ENCODE measurements at places on chromosomes 6 and 20.

- no peak for DNase-seq
Measured at GRCh38 chr6:81485395-81485794, 267.1 kb downstream of the TENT5A start.

- no peak for DNase-seq
Measured at GRCh38 chr6:7166410-7167293, 58.9 kb downstream of the RREB1 start.

DNA sequence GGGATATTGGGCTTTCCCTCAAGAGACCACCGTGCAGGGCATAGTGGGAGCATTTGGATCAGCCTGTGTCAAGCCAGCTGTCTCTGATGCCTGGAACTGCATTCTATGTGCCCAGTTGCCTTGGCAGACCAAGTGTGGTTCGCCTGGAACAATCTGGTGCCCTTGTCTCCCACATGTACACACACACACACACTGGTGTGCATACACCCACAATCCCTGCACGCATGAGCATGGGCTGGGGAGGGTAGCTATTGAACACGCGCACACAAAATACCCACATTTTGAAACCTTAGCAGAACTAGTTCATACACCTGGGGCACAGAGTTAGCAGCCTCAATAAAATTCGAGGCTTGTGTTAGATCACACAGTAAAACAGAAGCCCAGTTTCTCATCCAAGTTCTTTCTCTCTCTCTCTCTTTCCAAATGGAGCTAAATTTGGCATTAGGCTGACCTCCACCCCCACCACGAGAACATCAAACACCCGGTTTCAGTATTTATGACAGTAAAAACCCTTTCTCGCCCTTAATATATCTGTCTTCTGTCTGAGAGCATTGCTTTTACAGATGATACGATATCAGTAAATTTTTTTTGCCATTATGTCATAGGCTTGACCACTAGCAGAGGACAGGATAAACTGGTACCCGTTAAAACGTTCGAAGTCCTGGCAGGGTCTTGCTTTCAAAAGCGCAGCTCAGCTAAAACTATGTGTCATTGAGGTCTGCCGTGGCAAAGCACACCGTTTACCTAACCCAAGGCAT, 18.2 kb upstream of the NFATC2 start:
- DNase-seq = no peak

- DNase-seq = no peak
Measured at GRCh38 chr6:16301511-16301910, 63.1 kb downstream of the GMPR start.

- no peak for DNase-seq
Measured at GRCh38 chr20:19947611-19948264, 69.4 kb upstream of the NAA20 start.

GRCh38 chr6:20173833-20174792, 38.2 kb downstream of the MBOAT1 start:
- no peak for DNase-seq

DNA sequence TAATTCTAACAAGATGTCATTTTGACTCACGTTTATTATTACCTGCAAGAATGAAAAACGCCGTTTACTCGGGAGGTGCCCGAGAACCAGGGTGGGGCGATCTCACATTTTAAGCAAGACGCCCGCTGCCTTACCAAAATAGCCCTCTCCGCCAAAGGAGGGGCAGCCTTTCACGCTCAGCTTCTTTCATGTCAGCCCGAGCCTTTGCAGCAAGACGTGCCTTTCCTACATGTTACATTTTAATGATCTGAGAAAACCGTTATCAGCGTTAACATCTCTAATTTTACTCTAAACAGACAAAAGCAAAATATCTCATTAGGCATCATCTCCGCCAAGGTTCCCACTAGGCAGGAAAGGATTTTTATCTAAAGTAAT, 2.0 kb downstream of the BACH2 start:
- no peak for DNase-seq

- no peak for DNase-seq
Measured at GRCh38 chr20:51305316-51306052, 237.0 kb downstream of the NFATC2 start.

DNA sequence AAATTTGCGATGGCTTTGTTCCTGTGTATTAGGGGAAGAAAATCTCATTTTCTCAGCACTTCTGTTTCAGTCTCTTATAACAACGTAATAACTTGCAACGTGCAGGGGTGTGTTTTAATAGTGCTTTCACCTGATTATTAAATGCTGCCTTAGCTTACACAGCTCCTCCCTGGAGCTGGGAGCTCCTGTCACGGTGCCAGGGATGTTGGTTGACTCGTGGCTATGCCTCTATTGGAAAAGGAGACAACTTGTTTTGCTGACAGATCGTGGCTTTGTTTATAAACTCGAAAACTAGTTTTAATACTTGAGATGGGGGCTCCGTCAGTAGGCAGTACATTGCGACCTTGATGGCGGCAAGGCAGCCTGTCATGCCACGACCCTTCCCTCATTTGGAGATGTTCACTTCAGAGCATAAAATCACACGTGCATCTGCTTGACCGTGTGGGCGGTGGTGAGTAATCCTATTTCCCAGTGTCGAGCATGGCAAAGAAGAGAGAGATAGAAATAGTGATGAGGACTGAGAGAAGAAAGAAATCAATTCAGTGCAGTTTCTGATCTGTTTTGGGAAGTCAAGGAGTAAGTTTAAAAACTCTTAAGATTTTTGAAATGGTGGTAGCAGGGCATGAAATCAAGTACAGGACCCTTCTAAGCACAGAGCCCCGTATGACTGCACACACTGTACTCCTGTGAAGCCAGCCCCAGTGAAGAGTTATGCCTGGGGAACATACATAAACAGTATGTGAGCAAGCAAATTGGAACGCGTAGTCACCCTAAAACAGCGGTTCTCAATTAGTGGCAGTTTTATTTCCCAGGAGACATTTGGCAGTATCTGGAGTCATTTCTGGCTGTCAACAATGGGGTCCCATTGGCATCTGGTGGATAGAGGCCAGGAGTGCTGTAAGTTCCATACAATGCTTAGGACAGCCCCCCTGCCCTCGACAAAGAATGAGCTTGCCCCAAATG, 147.2 kb downstream of the DOK5 start:
- no peak for DNase-seq

DNA sequence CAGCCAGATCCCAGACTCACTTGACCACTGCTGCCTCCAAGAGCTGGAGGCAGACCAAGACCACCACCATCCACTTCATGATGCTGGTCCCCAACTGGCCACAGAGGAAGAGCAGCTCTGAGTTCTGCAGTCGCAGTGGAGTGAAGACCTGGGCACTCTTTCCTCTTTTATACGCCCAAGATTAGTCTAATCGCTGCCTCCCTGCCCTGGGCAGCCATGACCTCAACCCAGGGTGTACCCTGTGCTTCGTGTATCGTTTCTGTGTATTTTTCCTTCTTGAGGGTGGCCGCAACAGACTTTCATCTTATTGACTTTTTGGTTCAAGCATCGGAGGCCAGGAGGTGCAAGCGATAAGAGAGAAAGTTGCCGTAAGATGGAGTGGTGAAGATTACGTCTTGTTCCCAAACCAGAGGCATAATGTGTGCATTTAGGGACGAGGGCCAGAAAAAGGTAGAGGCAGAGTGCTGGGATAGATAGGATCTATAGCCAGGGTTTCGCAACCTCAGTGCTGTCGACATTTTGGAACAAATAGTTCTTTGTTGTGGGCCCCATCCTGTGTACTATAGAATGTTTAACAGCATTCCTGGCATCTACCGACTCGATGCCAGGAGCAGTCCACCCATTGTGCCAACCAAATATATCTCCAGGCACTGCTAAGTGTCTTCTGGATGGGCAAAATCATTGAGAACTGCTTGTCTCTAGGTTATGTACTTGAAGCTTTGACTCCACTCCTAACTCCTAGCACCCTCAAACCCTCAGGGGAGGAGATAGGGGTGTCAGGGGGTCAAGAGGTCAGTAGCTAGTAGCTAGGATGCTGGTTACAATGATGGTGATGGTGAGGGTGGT, at the start of gene PGC:
PGC (minus strand) TSS at position 142 of the 846 bp plus-strand sequence; CDS start at position 79, 63 bp downstream.
- no peak for DNase-seq

DNA sequence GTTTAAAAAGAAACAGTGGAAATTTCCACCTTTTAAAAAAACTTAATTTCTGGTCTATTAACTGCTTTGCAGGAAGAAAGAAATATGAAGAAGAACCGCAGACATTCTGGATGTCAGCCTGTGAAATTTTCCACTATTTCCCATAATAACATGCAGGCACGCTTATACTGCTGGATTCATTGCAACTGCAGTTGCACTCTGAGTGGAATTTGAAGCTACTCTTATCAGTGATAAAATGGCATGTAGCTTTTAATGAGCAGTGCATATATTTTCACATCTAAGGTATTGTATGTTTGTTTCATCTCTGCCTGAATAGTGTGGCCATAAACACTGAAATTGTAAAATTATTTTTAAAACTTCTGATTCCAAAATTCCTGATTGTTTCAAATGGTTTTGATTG, 28.2 kb downstream of the NCOA3 start:
- no peak for DNase-seq

DNA sequence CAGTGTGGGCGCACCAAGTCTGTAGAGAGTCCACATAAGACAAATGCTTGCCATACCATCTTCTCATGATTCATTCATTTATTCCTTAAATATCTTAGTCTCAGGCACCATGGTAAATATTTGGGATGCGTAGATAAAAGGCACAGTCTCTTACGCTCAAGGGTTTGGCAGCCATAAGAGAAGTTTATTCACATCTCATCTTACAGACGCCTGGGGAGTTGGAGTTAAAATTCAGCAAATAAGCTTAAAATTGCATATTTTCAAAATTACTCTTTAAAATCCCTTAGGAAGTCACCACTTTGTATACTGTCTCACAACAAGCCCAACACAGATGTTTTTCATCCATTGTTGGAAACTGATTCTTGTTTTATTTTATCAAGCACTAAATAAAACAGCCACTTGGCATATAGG, 363.3 kb downstream of the KIF16B start:
- DNase-seq = no peak

- no peak for DNase-seq
Measured at GRCh38 chr6:15363523-15364400, 117.9 kb downstream of the JARID2 start.

- no peak for DNase-seq
Measured at GRCh38 chr6:161804838-161805237, 531.0 kb upstream of the AGPAT4 start.

GRCh38 chr6:153328194-153328593, 197.1 kb upstream of the RGS17 start:
- no peak for DNase-seq

GRCh38 chr6:134979142-134979541, 29.2 kb upstream of the ALDH8A1 start:
- DNase-seq = no peak

DNA sequence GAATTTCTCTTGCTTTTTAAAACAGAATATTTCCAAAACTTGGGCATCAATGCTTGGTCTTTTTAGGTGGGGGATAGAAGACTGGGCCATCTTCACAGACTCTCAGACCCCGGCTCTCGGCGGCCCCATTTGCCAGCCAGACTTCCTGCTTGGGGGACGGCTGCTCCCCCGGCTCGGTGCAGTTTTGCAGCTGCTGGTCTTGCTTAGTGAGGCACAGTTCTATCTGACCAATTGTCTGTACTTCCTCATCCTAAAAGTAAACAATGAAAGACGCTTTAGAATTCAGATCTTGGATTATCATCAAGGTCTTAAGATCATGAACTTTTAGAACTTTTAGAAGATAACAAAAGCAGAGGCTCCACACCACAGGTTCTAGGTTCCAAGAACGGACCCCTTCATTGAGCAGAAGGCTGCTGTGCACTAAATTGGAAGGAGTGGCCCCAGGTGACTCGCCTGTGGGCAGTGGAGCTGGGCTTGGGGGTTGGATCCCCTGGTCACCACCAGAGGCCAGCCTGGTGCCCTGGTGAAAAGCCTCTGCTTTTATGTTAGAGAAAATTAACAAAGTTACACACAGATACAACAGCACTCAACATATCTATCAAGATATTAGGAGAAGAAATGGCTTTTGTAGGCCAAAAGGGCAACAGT, 26.7 kb downstream of the RNASET2 start:
- no peak for DNase-seq

DNA sequence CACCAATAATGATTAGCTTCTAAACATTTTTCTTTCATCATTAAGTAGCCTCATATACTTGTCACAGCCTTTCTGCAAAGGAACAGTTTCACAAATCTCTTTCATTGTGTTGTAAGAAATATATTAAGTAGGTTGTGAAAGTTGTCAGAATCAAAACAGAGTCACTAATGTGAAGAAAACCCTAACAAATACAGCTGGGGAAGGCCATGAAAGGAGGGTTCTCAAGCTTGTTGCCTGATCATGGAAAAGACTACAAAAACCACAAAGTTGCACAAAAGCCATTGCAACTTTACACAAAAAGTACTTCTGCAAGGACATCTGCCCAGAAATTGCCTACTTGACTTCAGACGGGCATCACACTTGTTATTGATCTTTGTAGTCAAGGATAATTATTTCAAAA, 216.1 kb downstream of the ALDH8A1 start:
- no peak for DNase-seq

GRCh38 chr6:139708337-139709199, 334.1 kb upstream of the CITED2 start:
- no peak for DNase-seq

DNA sequence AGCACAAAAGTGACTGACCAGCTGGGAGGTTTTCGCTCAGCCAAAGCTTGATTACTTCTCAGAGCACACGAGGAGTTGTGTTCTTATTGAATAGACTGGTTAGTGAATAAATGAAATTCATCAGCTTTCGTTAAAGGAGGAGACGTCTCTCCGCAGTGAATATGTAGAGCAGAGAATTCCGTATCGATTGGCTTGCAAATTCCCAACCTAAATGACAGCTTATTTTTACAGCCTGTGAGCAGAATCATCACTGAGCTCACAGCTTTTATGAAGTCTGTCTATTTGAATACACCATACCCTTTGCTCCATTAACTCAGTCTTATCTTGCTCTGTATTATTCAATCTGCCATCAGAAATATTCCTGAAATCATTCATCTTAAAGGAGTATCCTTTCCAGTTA, 192.7 kb downstream of the SASH1 start:
- no peak for DNase-seq

- no peak for DNase-seq
Measured at GRCh38 chr6:108078191-108078590, 3.6 kb upstream of the OSTM1 start.

DNA sequence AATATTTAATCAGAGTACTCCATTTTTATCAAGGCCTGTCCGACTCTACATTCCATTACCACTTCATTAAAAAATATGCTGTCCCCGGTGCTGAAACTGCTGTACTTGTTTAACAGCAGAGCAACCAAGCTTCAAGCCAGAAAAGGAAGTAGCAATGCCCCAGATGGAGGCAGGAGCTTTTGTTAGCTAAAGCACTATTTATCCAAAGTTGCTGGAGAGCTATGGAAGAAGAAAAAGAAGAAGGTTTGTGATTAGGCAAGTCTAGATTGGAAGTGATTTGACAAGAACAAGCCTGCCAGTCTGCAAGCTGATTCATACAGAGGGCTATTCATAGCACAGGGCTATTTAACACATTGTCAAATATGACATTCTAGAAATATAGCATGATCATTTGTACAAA, 160.9 kb upstream of the SPTLC3 start:
- no peak for DNase-seq

DNA sequence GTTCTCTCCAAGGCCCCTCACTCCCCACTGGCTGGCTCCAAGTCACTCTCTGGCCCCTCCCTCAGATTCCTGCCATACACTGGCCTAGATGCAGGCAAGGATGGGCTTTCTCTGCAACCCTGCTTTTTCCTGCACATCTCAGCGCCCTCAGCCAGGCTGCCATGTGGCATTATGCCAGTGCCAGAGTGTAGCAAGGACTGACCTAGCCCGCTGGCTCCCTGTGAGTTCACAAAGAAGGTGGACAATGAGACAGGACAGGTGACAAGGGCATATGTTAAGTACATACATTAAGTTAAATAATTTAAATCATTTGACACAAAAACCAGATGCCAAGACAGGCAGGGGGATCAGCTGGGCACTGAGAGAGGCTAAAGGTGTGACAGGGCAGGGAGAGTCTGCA, 394.6 kb downstream of the ZFAND3 start:
- no peak for DNase-seq

- peak; percentile 62 for DNase-seq
Measured at GRCh38 chr6:32933661-32934085, 7.2 kb downstream of the HLA-DMB start.
